Dermis blood vessel endothelial cell (primary cell): ENCODE measurements at places on chromosomes 16 and 17. TPM values are rescaled to one million over a fixed set of nuclear protein-coding genes. Genes with fewer than 3 reads are reported as not detected.
A peak's percentile ranks its signal among the peaks of the same experiment; 100 is the strongest.

Gene OR1A1
- total RNA-seq, result not detected in 2 replicates

Gene P4HB
- total RNA-seq, result 1,052 and 1,490 TPM in 2 replicates

Gene PLEKHH3
- 12.9 and 20.0 TPM in 2 replicates for total RNA-seq

GRCh38 chr16:7303660-7304200 lies 28.9 kb upstream of the RBFOX1 start:
- DNase-seq, result no peak

DNA sequence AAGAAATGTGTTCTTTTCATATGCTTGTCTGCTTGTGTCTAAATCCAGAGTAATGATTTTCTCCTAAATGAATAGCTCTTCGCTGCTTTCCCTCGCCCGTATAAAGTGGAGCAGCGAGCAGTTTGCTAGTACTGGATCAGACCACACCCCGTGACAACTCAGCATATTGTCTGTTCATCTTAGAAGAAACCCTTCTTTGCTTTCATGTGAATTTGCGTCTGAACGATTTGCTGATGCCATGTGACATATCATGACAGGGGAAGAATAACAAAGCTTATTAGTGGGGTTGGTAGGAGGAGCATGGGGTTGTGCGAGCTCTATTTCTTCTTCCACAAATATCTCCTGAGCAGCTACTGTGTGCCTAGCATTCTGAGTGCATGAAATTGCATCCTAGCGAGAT lies 44.1 kb upstream of the CACNG4 start:
- no peak for DNase-seq

GRCh38 chr16:78142788-78143187 lies 43.3 kb downstream of the WWOX start:
- peak; percentile 23 for DNase-seq

DNA sequence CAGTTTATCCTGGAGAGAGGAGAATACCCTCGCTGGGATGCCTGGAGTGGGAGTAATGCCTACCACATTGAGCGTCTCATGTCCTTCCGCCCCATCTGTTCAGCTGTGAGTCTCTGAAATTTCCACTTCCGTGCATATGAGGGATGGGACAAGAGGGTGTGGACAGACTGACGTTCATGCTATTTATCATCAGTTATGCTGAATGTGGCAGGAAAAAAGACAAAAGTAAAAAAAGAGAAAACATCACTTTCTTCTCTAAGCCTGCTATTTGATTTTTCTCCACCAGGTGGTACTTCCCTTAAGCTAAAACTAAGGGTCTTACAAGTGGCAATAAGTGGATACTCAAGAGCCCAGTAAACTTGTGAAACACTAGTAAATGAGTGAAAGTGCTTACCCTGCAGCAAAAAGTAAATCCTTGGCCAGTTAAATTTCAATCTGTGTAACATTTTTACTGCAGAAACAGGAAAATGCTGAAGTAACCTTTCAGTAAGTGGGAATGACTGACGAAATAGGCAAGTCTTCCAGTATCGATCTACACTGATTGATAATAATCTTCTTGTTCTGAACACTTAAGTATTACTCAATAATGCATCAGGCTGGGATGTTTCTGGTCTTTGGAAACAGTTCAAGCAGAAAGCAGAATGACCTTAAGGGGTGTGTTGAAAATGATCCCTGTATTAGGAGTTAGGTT lies 5.6 kb downstream of the CRYBA1 start:
- DNase-seq, result peak; percentile 53

- no peak for DNase-seq
Observed at GRCh38 chr17:10336393-10336792, 36.4 kb downstream of the MYH13 start.

GRCh38 chr17:14856176-14856575 lies 408.9 kb downstream of the PMP22 start:
- no peak for DNase-seq

DNA sequence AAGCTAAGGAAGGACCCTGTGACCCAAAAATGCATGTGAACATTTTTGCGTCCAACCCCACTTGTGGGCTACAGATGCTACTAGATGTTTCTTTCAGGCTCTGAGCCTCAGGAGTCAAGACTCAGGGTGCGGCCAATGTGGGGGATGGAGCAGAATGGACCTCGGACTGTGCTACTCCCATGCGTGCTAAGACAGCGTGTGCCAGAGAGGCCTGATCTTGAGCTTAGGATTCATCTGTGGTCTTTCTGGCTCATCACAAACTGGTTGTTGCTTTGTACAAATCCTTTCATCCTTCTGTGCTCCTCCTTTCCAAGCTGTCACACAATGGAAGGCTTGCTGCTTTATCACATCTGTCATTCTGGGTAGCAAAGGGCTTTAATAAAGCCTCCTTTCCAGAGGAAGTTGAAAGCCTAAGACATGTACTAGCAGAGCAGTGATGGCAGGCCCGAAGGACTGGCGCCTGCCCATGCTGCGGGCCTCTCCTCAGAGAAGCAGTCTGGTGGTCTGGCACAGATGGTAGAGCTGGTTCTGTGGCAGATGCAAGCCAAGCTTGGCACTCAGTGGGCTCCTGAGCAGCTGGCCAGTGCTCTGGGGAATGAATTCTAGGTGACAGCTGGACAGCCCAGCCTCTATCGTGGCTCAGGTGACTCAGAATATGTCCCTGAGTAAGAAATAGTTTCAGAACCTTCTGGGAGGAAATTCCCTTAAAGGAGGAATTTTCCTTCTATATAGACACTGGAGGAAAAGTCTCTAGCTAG lies 27.8 kb downstream of the COG4 start:
- no peak for DNase-seq
